ENCODE measurements at places on chromosomes 16 and 17.

DNA sequence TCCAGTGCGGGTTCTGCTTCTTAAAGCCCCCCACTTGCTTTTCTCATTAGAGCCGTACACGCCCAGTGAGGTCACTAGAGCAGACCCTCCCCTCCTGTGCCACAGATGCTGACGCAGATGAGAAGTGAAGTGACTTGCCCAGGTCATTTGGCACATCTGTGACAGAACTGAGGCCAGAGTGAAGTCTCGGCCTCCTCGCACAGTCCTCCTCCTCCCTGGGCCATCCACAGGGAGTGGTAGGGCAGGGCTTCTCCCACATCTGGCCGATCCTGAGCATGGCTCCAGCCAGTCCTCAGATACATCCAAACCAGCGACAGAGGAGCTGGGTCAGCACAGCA is 15.3 kb upstream of the TBX2 start:
- no peak for DNase-seq

GRCh38 chr16:25823891-25824290 is 132.1 kb downstream of the HS3ST4 start:
- DNase-seq: no peak

DNA sequence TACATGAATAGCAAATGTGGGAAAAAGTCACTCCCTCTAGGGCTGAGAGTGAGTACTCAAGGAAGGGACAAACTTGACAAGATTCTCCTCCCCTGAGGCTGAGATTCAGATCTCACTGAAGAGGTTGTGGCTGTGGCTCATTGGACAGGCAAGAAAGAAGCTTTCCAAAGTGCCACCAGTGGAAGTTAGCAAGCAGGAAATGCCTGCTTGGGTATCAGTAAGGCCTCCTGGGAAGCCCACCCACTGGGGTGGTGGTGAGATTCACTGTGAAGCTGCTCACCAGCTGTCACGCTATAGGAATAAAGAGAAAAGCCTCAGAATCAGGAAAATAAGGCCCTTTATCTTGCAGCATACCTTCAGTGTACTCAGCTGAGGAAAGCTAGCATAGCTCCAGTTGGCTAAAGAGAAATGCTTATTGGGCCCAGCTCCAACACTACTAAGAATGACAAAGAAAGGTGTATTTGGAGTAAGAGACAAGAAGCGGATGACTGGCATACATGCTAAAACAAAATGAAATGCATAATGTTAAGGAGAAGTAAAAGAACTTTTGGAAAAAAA is 274.4 kb upstream of the TOM1L1 start:
- no peak for DNase-seq

DNA sequence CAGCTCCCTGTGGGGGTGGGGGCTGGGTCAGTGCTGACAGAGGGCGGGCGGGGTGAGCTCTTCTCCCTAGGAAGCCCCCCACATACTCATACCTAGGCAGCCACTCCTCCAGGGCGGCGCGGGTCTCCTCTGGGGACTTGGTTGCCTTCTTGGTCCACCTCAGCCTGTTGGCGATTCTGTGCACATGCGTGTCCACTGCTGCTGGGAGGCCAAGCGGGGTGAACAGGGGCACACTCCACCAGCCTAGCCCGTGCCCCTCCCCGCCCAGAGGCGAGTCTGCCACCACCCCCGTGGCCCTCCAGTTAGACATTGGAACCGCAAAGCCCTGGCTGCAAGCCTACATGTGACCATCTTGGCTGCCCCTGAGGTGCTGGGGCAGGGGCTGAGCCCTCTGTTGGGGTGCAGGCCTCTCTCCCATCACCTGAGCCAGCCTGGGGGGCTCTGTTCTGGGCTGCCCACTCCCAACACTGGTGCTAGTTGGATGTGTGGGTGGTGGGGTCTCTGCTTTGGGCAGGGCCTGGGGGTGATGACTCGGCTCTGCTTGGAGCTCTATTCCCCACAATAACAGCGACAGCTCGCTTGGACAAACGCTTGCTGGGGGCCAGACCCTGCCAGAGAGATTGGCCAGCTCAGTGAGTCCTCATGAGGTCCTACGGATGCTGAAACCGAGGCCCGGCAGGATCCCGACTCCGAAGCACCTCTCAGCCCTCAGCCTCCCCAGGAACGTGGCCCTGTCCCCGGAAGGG is 7.4 kb downstream of the NTHL1 start:
- no peak for DNase-seq

GRCh38 chr16:51651061-51651466 is 500.0 kb upstream of the SALL1 start:
- no peak for DNase-seq

DNA sequence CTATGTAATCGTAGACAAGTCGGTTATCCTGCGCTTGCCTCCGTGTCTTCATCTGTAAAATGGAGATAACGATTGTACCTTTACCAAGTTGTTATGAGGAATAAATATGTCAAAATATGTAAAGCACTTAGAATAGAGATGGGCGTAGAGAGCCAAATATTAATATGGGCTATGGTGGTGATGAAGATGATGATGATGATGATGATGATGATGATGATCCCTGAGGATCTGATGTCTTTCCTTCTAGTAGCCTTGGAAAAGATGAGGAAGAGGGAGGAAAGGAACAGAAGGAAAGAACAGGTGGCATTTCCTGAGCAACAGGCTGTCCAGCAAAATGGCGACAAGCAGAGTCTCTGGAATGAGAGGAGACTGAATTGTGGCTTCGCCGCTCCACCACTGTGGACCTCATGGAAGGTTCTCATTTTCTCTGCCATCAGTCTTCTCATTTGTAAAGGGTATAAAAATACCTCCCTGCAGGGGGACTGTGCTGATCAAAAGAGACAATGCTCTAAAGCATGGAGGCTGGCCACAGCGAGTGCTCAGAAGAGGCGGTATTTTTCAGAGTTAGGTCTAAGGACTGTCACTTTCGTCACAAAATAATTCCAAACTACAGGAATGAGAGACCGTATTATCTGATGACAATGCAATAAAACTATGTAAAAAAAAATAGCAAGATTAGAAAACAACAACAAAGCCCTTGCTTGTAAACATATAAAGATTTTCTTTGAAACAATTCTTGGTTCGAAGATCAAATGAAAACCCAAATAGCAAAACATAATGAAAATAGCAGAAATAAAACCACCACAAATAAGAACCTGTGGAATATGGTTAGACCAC is 17.2 kb upstream of the RCVRN start:
- no peak for DNase-seq

GRCh38 chr16:85491798-85492294 is 121.3 kb upstream of the GSE1 start:
- DNase-seq: no peak

GRCh38 chr17:33520426-33521330 is 227.6 kb upstream of the ASIC2 start:
- DNase-seq: no peak
